ENCODE measurements at places on chromosomes 7 and 10. TPM values are rescaled to one million over a fixed set of nuclear protein-coding genes. Genes with fewer than 3 reads are reported as not detected.

Gene DNAH11
- under 0.01 TPM for total RNA-seq

Gene GDF2
- total RNA-seq: not detected

DNA sequence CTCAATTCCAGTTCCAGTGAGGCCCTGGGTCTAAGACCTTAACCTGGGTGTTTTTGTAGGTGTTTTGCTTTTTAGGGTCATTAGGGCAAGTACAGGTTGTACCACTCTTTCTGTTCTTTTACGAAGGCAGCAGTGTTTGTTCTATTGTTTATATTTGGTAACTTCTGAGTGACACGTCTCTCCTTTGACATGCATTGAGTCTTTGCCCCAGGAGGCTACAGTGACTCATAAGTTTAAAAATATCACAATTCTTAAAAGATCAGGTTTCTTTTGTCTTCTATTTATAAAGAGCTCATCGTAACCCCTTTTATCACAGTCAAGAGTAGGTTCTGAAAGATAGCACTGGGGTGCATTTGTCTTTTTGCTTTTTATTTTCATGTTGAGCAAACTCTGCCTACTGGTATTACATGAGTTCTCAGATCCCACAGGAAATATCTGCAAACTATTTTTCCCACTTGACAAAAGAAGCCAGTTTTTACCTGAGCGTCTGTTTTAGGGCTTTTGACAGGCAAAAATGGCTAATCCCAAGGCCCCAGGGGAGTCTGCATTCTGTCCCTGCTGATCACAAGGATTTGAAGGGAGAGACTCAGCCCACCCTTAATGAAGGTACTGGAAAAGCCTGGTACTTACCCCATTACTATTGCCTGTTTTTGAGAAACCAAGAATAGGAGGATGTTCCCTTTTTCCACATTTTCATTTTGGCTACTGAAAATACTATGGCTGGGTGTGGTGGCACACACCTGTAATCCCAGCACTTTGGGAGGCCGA lies 7.9 kb downstream of the NUDT13 start:
- DNase-seq: no peak

DNA sequence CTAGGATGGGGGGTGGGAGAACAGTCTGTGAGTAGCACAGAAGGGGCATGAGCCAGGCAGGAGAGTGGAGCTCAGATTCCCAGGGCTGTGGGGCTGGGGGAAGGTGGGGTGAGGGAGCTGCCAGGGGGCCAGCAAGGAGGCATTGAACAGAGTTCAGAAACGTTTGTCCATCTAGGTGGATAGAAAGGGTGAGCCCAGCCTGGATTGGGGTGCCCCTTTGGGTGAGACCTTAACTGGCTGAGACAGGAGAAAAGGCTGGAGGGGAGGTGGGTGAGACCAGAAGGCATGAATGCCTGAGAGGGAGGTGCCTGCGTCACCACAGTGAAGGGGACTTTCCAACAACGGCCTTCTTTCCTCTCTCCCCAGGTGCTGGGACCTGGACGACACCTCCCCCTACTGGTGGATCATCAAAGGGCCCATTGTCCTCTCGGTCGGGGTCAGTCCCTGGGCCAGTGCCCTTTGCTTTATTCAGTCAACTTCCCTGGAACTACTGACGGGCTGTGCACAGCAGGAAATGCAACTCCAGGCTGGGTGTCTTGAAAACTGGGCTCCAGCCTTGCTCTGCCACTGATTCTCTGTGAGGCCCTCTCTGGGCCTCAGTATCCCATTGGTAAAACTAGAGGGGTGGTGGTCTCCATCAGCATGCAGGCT lies 11.0 kb downstream of the GHRHR start:
- DNase-seq: peak; percentile 57

GRCh38 chr10:100362570-100363496 lies 15.8 kb downstream of the SCD start:
- no peak for DNase-seq

GRCh38 chr7:90459888-90460287 lies 9.6 kb upstream of the PTTG1IP2 start:
- no peak for DNase-seq

DNA sequence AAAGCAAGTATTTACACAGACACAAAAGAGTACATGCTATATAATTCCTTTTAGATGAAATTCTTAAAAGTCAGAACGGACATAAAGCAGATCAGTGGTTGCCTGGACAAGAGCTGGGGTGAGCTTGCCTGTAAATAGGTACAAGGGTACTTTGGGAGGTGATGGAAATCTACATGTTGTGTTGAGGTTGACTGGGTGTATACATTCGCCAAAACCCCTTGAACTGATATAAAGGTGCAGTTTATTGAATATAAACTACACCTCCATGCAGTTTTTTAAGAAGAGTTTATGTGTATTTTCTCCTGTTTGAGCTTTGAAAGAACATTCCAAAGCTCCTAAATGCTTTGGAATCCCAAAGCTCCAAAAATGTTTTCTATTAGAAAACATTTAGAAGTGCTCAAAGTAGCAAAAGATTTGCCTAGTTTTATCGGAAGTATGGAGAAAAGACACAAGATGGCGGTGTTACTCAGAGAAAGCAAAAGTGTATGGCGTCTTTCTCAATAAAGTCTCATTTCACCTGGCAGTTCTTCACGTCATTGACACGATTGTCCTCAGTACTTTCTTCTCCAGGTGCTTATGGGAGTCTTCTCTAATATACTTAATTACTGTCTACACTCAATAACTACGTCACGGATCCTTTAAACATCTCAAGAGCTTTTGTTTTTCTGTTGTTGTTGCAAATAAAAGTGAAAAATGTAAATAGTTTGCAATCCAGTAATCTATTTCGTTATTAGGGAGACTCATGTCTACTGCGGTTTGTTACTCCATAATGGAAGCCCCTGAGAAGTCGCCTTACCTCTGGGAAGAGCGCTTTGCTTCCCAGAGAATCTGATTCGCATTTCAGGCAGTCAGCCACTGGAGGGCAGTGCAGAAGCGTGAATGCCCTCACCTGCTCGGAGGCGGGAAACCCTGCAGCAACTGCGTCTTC lies 14.7 kb upstream of the SEC61G start:
- peak; percentile 94 for DNase-seq

- DNase-seq: no peak
These were observed 117.5 kb downstream of the PARD3 start for GRCh38 chr10:34697351-34698247.

GRCh38 chr10:70482982-70483760 lies 4.6 kb downstream of the PALD1 start:
- no peak for DNase-seq

DNA sequence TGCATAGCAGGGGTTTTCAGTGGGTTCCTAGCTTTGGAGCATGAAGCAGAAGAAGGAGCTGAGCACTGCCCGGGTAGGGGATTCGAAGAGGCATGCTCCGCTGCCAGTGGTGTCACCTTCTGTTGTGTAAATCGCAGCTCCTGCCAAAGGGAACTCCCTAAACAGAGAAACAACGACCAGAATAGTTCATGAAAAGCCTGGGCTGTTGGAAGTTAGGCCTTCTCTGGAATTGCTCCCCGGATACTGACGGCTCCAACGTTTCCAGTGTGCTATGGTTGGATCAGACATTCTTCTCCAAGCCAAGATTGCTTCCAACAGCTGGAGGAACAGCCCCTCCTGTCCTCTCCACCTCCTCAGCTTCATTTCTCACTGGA lies 546.0 kb upstream of the FZD8 start:
- DNase-seq: no peak

GRCh38 chr10:119237722-119238436 lies 30.5 kb downstream of the GRK5 start:
- DNase-seq: peak; percentile 75

Measured in stomach (tissue), 19 donors.